ENCODE measurements at places on chromosomes 7 and 10.
A peak's percentile ranks its signal among the peaks of the same experiment; 100 is the strongest.

GRCh38 chr7:151188252-151188542, 1.1 kb upstream of the ASB10 start:
- DNase-seq = no peak

GRCh38 chr7:99027241-99027640, 116.7 kb downstream of the SMURF1 start:
- DNase-seq = no peak

DNA sequence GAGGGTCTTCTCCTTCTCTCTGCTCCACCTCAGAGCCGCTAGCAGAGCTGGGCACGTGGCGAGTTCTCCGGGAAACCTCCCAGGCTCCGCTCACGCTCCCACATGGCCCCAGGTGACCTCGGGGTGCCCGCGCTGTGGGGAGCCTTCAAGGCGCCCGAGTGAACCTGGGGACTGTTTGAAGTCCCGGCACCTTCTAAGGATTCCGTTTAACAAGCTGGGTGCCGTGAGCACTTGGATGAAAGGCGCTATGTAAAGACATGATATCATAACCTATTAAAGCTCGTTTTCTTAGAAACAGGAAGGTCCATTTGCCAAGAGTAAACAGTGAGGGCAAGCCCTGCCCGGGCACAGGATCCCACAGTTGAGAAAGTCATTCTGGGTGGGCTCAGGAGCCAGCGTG, 15.8 kb upstream of the MYL10 start:
- no peak for DNase-seq

DNA sequence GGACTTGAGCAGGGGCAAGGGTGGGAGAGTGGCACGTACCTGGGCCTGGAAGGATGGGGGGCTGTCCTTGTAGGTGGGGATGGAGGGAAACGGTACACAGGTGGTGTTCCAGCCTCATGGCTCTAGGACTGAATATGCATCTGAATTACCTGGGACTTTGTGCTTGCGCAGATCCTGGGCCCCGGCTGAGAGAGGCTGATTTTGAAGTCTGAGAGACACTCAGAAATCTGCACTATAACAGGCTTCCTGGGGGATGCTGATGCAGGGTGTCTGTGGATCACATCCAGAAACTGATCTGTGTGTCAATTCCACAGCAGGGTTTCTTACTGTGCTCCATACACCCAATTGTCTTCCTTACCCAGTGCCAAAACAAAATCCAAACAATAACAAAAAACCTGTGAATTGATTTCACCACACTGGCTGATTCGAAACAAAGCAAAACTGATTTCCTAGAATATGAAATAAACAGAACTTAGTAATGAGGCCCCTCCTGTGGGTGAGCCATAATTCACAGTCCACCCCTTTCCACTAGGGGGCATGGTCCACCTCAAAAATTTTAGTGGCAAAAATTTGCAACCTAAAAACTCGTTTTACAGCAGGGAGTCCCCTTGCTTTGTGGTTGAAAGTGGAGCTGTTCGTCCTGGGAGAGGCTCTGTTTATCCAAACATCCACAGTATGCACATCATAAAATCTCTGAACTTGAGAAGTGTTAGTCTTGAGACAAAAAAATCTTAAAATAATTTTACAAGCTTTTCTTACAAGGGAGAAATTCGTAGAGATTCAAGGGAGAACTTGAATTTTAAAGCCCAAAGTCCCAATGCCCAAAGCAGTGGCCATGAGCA, 32.0 kb upstream of the PLEKHA1 start:
- peak; percentile 21 for DNase-seq

GRCh38 chr10:78933828-78934531, 134.8 kb upstream of the ZMIZ1 start:
- no peak for DNase-seq

- DNase-seq = peak; percentile 42
Observed at GRCh38 chr10:135601-136464, 578 bp downstream of the ZMYND11 start.

GRCh38 chr10:70482982-70483760, 4.6 kb downstream of the PALD1 start:
- DNase-seq = no peak

DNA sequence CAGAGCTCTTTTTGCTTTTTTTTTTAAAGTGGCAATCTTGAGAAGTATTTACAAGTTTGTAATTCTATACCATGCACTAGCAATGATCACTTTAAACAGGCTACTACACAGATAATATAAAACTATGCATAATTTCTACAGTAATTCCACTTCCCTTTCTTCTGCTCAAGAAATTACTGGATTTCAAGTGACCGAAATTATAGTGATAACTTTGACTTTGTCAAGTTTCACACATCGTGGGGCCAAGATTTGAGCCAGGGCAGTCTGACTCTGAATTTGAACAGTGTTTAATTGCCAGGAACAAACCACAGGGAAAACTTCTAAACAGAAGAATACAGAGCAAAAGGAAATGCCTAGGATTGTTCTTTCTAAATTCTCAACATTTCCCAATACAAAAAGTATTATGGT, 288.3 kb upstream of the MKLN1 start:
- DNase-seq = no peak

GRCh38 chr10:100710151-100710871, 35.1 kb upstream of the PAX2 start:
- DNase-seq = no peak
